ENCODE measurements at places on chromosomes 3 and 15.
A peak's percentile ranks its signal among the peaks of the same experiment; 100 is the strongest.

GRCh38 chr3:139639662-139640061, 38.1 kb downstream of the NMNAT3 start:
- H3K4me1 ChIP-seq = no peaks in the 10 kb centered on the region
- H3K4me3 ChIP-seq = no peak overlapping the region
- H3K27me3 ChIP-seq = no peaks in the 10 kb centered on the region
- H3K27ac ChIP-seq = no peak overlapping the region
- no peak for DNase-seq
- no peaks in the 10 kb centered on the region for H3K36me3 ChIP-seq

DNA sequence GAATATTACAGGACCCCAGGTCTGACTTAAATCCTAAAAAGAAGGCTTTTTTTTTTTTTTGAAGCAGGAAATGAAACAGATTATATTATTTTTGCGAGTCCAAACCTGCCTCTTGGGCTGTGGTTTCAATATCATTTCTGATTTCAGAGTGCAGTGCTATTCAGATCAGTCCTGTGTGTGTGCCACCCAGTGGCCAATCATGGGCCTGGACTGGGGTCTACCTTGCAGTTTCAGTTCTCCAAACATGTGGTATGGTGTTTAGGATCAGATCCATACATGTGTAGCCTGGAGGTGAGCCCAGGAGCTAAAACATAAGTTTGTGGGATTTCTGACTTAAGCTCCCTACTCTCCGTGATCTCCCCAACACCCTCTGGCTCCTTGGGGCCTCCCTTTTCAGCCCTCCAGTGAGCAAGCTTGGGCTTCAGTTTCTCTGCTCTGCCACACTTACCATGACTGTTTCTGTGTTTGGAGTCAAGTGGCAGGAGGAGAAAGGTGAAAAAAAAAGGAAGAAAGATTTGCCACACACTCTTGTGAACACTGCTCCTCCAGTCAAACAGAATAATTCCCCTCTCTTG, 12.1 kb upstream of the THSD4 start:
- no peak overlapping the region for H3K4me3 ChIP-seq
- no peaks in the 10 kb centered on the region for H3K4me1 ChIP-seq
- no peaks in the 10 kb centered on the region for H3K36me3 ChIP-seq
- H3K27ac ChIP-seq = no peak overlapping the region
- no peaks in the 10 kb centered on the region for H3K27me3 ChIP-seq

DNA sequence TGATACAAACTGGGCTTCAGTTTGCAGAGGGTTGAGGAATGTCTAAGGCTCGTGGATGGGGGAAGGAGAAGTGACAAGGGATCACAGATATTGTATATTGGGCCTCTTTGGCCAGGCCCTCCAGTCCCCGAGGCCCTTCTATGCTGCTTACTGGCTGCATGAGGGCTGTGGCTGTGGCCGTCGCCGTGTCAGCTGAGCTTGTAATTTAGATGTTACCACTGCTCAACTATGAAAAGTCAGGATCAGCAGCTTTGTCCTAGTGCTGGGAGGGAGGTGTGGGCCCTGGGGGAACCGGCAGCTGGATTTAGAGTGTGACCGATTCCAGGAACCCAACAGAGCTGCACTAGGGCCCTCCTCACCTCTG, 51.6 kb downstream of the CACNA1D start:
- H3K27me3 ChIP-seq = peaks cover 6% of the 10 kb centered on the region
- no peak overlapping the region for H3K27ac ChIP-seq
- no peak overlapping the region for H3K4me3 ChIP-seq
- no peaks in the 10 kb centered on the region for H3K36me3 ChIP-seq
- no peaks in the 10 kb centered on the region for H3K4me1 ChIP-seq
- no peak for DNase-seq

DNA sequence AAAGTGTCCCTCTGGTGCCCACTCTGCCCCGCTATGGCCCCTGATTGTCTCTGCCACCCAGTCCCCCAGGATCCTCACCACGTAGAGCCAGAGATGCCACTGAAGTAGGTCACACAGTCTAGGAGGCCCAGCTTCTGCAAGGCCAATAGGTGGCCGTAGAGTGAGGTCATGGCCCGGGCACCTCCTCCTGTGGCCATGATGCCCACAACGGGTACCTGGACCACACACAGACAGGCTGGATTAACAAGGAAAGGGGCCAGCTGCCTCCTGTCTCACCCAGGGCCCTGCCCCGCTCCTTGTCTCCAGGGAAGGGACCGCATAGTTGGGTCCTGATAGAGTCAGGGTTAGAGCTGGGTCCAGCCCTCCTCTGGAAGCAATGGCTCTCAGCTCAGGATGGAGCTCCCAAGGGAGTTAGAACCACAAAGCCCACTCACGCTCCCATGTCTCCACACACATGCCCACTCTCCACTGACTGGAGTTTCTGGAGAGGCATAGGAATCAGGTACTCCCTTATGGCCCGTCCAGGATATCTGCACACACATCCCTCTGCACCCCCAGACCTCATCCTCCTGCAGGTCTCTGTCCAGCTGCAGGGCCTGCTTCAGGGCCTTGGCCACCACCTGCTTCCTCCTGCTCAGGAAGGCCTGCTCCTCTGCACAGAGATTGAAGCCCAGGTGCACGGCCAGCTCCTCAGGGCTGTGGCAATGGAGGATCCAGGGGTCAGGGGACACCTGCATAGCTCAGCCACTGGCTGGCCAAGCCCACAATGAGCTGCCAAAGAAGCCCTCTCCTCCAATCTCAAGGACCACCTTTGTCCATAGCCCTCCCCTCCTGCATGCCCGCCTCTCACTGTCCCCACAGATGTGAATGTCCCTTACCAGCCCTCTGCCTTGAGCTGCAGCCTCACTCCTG, 13.2 kb downstream of the PLA2G4D start:
- H3K4me1 ChIP-seq = peaks cover 10% of the 10 kb centered on the region
- no peak overlapping the region for H3K4me3 ChIP-seq
- H3K27ac ChIP-seq = no peak overlapping the region

DNA sequence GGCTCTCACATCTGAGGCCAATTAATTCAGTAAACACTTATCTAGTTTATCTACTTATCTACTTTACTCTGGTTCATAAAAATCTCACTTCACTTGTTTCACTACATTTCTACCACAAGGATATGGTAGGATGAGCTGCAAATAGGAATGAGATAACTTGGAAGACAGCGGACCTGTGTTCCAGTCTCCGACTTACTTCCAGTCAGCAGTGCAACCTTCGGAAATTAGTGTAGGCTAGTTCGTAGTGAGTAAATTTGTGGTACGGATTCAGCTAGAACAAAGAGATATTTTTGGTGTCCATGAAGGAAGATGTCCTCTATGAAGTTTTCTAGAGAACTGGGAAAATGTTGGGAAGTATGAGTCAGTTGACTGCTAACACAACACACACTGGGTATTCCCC, 66.3 kb downstream of the TPRG1 start:
- no peaks in the 10 kb centered on the region for H3K27me3 ChIP-seq
- H3K27ac ChIP-seq = no peak overlapping the region
- no peaks in the 10 kb centered on the region for H3K36me3 ChIP-seq
- no peak for DNase-seq
- no peak overlapping the region for H3K4me3 ChIP-seq
- no peaks in the 10 kb centered on the region for H3K4me1 ChIP-seq

GRCh38 chr15:95626501-95627361, 703.8 kb upstream of the NR2F2 start:
- no peaks in the 10 kb centered on the region for H3K36me3 ChIP-seq
- no peaks in the 10 kb centered on the region for H3K4me1 ChIP-seq
- H3K27ac ChIP-seq = no peak overlapping the region
- no peak overlapping the region for H3K4me3 ChIP-seq
- no peak for DNase-seq

GRCh38 chr3:186628756-186629155, 11.4 kb upstream of the FETUB start:
- no peaks in the 10 kb centered on the region for H3K4me1 ChIP-seq
- 0 out of 2 replicates have a peak, but pooled peaks cover 8% of the 10 kb centered on the region for H3K27me3 ChIP-seq
- H3K36me3 ChIP-seq = no peaks in the 10 kb centered on the region

GRCh38 chr15:48981941-48982340, 18.2 kb upstream of the SHC4 start:
- no peak for DNase-seq
- peaks cover 3% of the 10 kb centered on the region for H3K4me1 ChIP-seq
- no peaks in the 10 kb centered on the region for H3K27me3 ChIP-seq
- H3K36me3 ChIP-seq = no peaks in the 10 kb centered on the region
- no peak overlapping the region for H3K27ac ChIP-seq
- H3K4me3 ChIP-seq = no peak overlapping the region

- peaks cover 57% of the 10 kb centered on the region for H3K4me1 ChIP-seq
- no peak overlapping the region for H3K27ac ChIP-seq
- no peak overlapping the region for H3K4me3 ChIP-seq
- H3K36me3 ChIP-seq = no peaks in the 10 kb centered on the region
Measured at GRCh38 chr3:14256561-14257342, 78.1 kb downstream of the LSM3 start.

DNA sequence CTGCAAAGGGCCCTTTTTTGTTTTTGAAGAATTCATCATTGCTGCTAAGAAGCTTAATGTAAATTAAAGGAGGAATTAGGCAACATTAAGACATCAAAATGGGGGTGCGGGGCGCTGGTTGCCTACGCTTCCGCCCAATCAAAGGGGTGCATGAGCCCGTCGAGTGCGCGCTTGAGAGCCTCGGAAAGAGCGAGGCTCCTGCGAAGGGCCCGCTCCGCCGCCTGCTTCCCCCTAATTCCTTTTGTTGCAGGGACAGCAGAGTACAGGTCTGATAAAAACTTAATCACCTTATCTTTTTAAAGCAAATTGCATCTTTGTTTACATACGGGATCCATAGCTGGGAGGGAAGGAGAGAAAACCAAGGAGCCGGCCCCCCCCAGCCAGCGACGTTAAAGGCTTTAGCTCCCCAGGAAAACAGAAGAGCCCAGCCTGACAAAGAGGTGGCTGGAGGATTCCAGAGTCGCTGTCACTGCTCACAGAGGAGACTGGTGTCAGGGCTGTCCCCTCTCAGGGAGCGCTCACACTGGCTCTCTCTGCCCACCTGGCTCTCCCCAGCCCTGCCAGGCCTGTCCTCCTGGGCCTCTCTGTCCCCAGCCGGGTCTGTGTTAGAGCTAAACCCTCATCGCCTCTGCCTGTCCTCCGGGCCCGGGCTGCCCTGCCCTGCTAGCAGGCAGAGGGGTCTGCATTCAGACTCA, 67.3 kb downstream of the DNAJB8 start:
- no peaks in the 10 kb centered on the region for H3K27me3 ChIP-seq
- no peaks in the 10 kb centered on the region for H3K4me1 ChIP-seq
- H3K36me3 ChIP-seq = no peaks in the 10 kb centered on the region
- no peak overlapping the region for H3K4me3 ChIP-seq
- DNase-seq = no peak

- no peak overlapping the region for H3K27ac ChIP-seq
- no peaks in the 10 kb centered on the region for H3K27me3 ChIP-seq
- no peak for DNase-seq
- H3K36me3 ChIP-seq = peaks cover 22% of the 10 kb centered on the region
- no peaks in the 10 kb centered on the region for H3K4me1 ChIP-seq
- H3K4me3 ChIP-seq = no peak overlapping the region
Measured at GRCh38 chr15:57718309-57718708, 11.8 kb downstream of the POLR2M start.

DNA sequence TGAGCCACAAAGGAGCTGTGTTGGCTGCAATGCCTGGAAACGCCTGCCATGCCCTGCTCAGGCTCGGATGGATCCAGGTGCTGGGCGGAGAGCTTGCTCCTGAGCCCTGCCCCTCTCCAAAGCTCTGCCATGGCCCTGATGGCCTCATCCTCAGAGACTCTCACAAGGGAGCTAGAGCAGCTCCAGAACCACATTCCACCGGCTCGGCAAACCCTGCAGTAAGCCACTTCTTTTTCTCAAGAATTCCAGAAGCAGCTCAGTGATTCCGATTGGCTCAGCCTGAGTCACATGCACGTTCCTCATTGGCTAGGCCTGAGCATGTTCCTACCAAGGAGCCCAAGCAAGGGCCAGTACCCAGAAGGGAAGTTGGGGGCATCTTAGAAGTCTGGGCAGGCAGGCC, 24.8 kb downstream of the TPRA1 start:
- no peaks in the 10 kb centered on the region for H3K4me1 ChIP-seq
- H3K4me3 ChIP-seq = no peak overlapping the region
- no peaks in the 10 kb centered on the region for H3K27me3 ChIP-seq
- DNase-seq = no peak
- peaks cover 5% of the 10 kb centered on the region for H3K36me3 ChIP-seq

GRCh38 chr3:71998995-71999673, 214.2 kb upstream of the PROK2 start:
- H3K36me3 ChIP-seq = no peaks in the 10 kb centered on the region
- H3K27ac ChIP-seq = peak overlapping the region; percentile 88
- H3K4me1 ChIP-seq = peaks cover 16% of the 10 kb centered on the region
- H3K4me3 ChIP-seq = no peak overlapping the region

DNA sequence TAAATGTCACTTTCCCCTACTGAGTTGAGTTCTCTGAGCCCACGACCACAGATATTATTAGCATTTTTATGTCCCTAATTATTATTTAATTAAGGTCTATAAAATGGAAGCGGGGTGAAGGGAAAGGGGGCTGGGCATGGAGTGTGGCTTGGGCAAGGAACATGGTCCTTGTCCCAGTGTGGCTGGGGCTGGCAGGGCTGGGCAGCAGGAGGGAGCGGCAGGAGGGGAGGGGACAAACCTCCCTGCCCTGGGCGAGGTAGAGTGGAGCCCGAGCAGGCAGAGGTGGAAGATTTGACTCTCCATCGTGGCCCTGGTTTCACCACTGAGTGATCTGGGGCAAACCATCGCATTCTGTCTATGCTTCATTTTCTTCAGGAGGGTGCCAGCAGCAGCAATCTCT, 402.9 kb upstream of the C2CD4B start:
- no peaks in the 10 kb centered on the region for H3K36me3 ChIP-seq
- no peak overlapping the region for H3K4me3 ChIP-seq
- H3K4me1 ChIP-seq = peaks cover 22% of the 10 kb centered on the region
- H3K27me3 ChIP-seq = no peaks in the 10 kb centered on the region

- H3K27ac ChIP-seq = no peak overlapping the region
- H3K4me3 ChIP-seq = no peak overlapping the region
- no peaks in the 10 kb centered on the region for H3K4me1 ChIP-seq
- H3K36me3 ChIP-seq = no peaks in the 10 kb centered on the region
Measured at GRCh38 chr3:7487763-7488162, 626.8 kb downstream of the GRM7 start.

DNA sequence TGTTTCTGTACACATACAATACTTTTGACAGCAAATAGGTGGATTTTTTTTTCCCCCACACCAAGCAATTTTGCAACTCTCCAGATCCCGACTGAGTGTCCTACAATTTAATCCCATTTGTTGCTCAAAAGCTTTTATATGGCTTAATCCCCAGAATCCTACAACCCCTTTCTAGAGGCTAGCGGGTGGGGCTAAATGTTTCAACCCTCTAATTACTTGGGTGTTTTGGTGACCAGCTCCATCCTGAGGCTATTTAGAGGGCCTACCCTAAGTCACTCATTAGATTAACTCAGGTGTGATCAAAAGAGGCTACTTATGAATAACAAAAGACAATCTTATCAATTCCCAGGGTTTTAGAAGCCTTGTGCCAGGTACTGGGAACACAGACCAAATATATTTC, 21.0 kb upstream of the FBXL2 start:
- DNase-seq = no peak
- no peak overlapping the region for H3K4me3 ChIP-seq
- no peaks in the 10 kb centered on the region for H3K4me1 ChIP-seq
- no peaks in the 10 kb centered on the region for H3K36me3 ChIP-seq

DNA sequence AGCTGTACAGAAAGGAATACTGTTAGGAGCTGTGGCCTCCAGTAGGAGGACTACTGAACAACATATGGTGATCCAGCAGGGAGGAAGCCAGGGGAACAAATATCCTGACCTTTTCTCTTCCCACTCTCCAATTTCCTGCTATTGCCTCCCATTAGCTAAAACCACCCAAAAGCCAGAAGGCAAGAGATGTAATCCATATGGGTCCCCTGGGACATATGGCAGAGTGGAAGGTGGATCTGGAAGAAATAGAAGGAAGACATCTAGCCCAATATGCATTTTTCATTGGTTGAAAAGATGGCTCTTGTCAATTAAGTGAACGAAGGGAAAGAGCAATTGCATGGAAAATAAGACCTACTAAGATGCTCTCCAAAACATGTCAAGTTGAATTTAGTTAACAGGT, 167.2 kb downstream of the CNTN3 start:
- H3K27me3 ChIP-seq = no peaks in the 10 kb centered on the region
- no peak overlapping the region for H3K27ac ChIP-seq
- no peak for DNase-seq
- no peaks in the 10 kb centered on the region for H3K36me3 ChIP-seq
- H3K4me1 ChIP-seq = no peaks in the 10 kb centered on the region

All from SJSA1 (cell line).